ENCODE measurements at places on chromosomes 16 and 17. TPM values are rescaled to one million over a fixed set of nuclear protein-coding genes. Genes with fewer than 3 reads are reported as not detected.

The SPHK1 gene
- total RNA-seq = 43.8 TPM

The FLYWCH1 gene
- total RNA-seq = 36.4 TPM

The NPIPB13 gene
- total RNA-seq = 0.73 TPM

The TMEM132E gene
- 0.07 TPM for total RNA-seq

The NLGN2 gene
- 28.4 TPM for total RNA-seq

The IRX3 gene
- total RNA-seq = 0.10 TPM

The OTOA gene
- 0.07 TPM for total RNA-seq

All from smooth muscle cell of the pulmonary artery (primary cell).